ENCODE measurements at places on chromosomes 12 and 14.
A peak's percentile ranks its signal among the peaks of the same experiment; 100 is the strongest.

DNA sequence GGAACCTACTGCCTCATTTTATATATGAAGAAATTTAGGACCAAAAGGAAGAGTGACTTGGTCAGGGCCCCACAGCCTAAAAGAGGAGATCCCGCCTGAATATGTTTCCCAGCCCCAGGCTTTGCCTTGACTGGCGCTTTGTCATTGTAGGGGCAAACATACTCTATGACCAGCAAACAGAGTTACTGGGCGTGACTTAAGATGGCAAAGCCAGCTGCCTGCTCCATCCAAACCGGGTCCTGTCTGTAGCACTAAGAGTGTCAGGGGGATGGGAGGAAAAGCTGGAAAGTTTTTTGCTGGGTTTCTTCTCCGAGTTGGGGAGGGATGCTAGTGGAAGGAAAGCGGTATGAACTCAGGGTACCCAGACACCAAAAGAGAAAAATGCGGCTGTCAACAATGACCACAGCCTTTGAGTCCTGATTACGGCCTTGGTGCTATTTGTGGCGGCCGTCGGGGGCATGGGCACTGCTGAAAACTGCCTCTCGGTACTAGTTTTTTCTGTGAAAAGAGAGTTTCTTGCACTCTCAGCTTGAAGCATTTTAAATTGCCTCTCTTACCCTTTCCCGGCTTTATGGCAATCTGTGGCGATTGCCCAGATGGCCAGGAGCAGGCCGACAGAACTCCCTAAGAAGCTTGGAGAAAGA, 82.7 kb downstream of the PRIMA1 start:
- DNase-seq: no peak

- peak; percentile 51 for DNase-seq
Measured at GRCh38 chr12:96441816-96442215, 41.6 kb upstream of the CDK17 start.

DNA sequence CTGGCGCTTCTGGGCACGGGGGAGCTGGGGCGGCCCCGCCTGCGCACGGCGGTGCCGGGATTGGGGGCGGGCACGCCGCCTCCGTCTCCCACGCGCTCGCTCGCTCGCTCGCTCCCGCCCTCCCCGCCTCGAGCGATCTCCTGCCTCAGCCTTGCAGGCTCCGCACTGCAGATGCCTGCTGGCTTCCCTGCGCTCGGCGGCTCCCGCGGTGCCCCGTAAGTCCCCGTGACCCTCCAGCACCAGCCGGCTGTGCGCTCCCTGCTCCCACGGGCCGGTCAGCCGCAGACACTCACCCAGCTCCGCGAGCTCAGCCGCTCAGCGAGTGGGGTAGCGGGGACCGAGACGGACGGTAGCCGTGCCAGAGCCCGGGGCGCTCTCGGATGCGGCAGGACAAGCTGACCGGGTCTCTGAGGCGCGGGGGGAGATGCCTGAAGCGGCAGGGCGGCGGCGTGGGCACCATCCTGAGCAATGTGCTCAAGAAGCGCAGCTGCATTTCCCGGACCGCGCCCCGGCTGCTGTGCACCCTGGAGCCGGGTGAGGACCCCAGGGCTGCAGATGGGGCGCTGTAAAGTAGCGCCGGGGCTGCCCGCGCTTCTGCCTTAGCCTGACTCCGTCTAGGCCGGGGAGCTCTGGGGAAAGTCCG, at the start of gene TBC1D30:
Gene TBC1D30 (plus strand): TSS at position 148 of the 643 bp plus-strand sequence. CDS start 233 bp downstream, at position 381.
- no peak for DNase-seq

DNA sequence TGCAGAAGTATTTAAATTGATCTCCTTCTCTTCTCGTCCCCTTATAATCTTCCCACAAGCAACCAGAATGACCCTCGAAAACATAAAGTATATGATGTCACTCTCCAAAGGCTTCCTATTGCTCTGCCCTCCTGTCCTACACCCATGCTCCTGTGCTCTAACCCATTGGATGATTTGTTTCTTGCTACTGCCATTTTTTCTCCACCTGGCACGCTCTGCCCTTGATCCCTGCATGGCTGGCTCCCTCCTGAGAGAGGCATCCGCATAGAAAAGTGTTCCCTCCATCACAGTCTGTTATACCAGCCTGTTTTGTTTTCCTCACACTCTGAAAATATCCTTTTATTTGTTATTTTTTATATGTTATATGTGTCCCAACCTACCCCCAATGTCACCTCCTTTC, 19.8 kb downstream of the MYRFL start:
- no peak for DNase-seq

GRCh38 chr12:27549801-27550652, 26.0 kb downstream of the PPFIBP1 start:
- DNase-seq: no peak

- DNase-seq: no peak
Measured at GRCh38 chr14:24881116-24881893, 168.6 kb downstream of the STXBP6 start.

GRCh38 chr14:75667099-75667765, 6.2 kb downstream of the TTLL5 start:
- DNase-seq: no peak

- DNase-seq: no peak
Measured at GRCh38 chr14:98433436-98433835, 838.6 kb downstream of the BCL11B start.

DNA sequence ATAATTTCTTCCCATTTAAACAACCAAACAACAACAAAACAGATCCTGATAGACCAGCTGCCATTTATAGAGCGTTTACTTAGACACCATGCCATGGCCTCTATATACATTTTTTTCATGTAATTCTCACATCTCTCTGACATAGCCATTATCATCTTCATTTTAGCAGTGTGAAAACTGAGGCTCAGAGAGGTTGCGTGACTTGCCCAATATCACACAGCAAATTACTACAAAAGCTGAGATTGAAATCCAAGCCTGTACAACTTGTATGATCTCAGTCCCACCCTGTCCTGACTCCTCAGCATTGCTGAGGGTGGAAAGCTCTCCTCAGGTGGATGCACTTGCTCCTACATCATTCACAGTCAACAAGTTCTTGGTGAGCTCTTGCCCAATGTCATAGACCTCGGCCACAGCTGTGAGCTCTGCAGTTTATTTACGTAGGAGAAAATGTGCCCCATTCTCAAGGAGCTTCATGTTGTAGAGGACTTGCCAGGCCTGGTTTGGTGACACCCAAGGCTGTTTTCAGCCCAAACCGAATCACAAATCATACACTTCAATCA, 55.5 kb downstream of the CRACR2A start:
- DNase-seq: no peak

- DNase-seq: no peak
Measured at GRCh38 chr12:124630791-124631313, 63.4 kb upstream of the NCOR2 start.

GRCh38 chr14:97106166-97106565, 309.0 kb downstream of the VRK1 start:
- DNase-seq: no peak

DNA sequence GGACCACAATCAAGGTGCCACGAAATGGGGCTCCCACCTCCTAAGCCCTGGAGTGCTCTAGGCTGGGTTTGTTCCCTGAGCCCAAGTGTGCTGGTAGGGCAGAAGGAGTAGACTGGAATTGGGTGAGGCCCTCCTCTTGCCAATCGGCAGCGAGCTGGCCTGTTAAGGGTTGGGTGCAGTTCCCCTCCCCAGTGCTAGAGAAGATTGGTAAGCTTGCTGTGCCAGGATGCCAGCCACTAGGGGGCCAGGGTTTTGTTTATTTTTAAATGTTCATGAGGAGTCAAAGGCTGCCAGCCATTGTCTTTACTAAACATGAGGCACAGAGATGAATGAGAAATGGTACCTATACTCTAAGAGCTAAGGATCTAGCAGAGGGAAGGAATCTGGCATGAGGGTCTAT, 79.7 kb downstream of the SPTB start:
- peak; percentile 10 for DNase-seq

DNA sequence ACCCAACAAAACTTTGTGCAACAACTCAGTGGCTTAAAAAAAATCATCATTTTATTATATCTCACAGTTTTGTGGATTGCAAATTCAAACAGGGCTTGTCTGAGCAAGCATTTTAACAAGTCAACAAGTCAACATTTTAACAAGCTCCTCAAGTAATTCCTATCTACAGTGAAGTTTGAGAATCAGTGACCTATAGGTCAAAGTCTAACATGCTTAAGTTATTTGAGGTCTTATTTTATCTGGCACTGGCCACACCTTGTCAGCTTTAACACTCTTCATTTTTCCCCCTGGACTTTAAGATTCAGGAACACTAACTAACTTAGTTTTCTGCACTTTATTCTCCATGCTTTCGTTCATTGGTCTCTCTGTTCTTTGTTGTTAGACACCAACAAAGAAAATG, 71.2 kb upstream of the PELI2 start:
- DNase-seq: no peak

- DNase-seq: no peak
Measured at GRCh38 chr14:99360774-99361595, 89.0 kb upstream of the BCL11B start.

DNA sequence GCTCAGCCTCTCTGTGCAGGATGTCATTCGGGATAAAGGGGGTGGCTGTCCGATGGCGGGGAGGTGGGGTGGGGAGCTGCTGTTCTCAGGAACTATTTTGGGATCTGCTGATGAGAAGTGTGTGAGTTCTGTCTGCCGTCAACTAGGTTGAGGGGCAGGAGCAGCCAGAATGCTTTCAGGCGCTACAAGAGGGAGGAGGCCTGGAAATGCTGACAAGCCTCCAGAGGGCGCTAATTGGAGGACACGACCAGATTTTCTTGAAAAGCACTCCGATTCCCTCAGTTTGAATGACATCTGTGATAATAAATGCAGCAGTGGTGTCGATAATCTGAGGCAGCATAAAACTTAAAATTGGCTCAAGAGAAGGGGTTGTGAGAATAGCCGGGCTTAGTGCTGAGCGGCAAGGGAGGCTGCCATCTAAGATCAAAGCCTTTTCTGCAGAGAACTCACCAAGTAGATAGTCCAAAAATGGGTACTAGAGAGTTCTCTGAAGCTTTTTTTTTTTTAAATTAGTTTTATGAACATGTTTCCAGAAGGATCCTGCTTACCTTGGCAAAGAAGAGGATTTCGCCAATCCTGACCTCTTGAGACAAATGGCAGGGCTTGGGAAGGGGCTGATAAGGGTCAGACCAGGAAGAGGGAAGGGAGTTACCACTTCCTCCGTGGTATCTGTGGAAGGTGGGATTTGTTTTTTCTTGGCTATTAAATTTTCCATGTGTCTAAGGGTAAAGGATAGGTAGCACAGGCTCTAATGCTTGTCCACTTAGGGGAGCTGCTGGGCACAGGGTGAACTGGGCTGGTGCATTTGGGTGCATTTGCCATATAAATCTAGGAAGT, 94.4 kb downstream of the CRACR2A start:
- peak; percentile 16 for DNase-seq

DNA sequence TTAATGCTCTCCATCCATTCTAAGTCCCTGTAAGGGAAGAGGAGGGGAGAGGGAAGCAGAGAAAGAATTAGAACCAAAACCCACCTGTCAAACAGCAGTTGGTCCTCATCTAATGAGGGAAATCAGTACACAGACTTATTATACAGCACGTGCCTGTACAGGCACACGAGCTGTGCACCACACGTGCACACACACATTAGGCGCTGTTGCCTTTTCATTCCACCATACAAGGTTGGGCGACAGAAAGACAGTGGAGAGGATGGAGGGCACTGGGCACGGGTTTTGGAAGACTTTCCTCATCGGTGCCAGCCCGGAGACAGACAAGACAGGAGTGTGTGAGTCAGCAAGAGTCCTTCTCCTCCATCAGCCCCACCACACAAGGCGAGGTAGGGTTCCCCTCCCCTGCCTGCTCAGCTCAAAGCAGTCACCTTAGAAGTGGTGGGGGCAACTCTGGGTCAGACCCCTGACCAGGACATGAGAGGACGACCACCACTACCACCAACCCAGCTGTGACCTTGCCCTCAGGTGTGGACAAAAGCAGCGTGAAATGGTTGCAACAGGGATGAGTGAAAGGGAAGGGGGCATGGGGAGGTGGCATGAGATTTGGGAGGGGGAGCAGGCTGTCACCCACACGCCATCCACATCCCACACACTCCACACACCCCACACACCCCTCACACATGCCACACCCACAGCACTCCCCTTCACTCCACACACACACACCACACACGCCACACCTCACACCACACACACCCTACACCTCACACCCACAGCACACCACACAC, 80.7 kb downstream of the ACTN1 start:
- DNase-seq: no peak

DNA sequence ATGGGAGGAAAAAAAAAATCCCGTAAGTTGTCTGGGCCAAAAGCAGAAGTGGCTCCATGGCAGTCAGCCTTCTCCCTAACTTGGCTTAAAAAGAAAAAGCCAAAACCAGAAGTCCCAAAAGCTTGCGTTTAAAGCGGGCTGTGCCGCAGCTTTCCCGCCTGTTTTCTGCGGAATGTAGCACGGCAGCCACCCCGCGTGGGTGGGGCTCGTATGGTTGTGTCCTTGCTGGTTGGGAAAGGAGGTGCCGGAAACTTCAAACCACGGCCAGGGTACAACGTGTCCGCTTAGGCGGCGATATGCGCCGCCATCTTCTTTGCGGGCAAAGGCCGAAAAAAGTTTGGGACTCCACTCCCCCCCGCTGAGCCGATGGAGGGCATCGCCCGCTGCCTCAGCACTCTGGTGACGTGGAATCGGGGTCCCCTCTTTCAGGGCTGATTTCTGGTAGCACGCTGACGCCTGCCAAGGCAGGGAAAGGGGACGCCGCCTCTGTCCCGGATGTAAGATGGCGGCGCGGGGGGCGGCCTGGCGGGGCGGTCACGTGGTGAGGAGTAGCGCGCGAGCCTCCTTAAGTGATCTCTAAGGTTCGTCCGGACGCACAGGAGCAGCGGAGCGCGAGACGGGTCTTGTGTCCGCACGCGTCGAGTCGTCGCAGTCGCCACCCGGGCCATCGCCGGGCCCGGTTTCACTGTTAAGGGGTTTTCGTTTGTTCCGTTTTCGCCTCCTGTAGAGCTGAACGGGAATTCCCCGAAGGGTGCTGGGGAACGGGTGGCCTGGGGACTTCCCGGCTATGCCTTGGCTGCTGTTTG, 135.8 kb downstream of the MON2 start:
- peak; percentile 89 for DNase-seq

GRCh38 chr12:599756-600155, 63.5 kb downstream of the NINJ2 start:
- no peak for DNase-seq

DNA sequence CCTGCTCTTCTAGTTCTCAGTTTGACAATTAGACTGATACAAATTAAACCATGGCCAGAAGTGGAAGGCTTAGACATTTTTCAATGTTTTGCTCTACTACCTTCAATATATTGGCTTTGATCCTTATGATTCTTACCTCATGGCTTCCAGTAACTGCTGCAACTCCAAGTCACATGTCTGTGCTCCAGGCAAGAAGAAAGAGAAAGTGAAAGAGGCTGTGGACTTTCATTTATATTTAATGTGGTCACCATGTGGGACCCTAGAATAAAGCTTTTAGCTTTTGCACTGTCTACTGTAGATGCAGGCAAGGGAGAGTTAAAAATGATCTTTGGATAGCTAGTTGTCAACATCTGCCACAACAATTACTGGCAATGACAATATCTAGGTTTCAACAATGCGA, 214.3 kb upstream of the PDE3A start:
- DNase-seq: no peak

DNA sequence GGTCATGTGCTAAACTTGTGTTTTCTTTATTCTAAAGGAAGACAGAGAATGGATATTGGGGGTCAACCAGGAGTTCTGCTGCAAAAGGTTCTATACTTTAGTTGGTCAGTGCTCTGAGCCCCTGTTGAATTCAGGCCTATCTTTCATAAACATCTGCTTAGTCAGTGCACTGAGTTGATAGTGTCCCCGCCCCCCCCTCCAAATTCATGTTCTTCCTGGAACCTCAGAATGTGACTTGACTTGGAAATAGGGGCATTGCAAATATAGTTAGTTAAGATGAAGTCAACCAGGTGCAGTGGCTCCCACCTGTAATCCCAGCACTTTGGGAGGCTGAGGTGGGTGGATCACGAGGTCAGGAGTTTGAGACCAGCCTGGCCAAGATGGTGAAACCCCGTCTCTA, 23.3 kb downstream of the CHST11 start:
- no peak for DNase-seq

GRCh38 chr12:4858386-4858785, 51.3 kb upstream of the KCNA1 start:
- DNase-seq: no peak
